ENCODE measurements at places on chromosomes 11 and 22.

DNA sequence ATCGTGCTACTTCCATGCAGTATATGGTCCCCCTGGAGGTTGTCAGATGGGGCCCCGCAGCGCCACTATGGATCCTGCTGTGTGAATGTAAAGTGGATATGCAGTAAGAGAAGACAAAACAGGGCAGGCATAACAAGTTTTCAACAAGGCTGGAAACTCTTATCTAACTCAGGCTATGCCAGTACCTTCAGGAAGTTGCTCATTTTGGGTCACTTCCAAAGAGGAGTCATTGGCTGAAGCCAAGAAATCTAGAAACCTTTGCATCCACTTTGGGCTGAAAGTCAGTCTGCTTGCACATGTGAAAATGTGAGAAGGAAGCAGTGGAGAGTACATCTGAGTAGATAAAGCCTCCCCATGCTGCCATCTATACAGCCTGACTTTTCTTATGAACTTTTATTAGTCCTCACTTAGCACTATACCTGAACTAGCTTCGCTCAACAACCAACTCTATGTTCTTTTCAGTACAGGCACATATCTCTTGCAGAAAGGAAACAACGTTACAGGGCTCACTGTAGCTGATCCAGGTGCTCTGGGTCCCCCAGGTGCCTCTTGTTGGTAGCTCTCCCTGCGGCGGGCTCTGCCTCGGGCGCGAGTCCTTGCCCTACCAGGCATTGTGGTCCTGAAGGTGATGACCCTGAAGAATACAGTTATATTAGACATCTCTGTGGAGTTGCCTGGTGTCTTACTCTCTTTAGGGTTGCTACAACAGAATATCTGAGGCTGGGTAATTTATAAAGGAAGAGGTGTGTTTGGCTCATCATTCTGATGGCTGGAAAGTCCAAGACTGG, 12.4 kb downstream of the PIWIL3 start:
- DNase-seq = no peak

DNA sequence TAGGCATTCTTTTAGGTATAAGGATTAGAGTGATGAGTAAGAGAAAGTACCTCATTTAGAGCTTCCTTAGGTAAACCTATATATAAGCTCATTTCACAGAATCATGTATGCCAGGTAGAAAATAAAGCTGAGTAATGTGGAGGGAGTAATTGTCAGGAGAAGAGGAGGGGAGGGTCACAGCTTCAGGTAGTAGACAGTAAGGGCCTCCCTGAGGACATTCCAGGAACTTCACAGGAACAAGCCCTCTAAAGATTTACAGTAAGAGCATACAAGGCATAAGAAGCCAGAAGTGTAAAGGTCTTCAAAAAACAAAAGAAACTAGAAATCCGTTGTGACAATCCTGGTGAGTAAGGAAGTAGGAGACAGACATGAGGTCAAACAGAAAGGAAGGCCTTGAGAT, 57.6 kb downstream of the USP47 start:
- no peak for DNase-seq

GRCh38 chr22:19968450-19968891, 26.9 kb upstream of the TXNRD2 start:
- no peak for DNase-seq

GRCh38 chr22:29916007-29916544, 33.1 kb downstream of the MTMR3 start:
- DNase-seq = no peak

- peak; percentile 24 for DNase-seq
Observed at GRCh38 chr11:27317751-27318150, 45.3 kb downstream of the CCDC34 start.

- DNase-seq = no peak
Observed at GRCh38 chr11:98979205-98979604, 41.5 kb upstream of the CNTN5 start.

DNA sequence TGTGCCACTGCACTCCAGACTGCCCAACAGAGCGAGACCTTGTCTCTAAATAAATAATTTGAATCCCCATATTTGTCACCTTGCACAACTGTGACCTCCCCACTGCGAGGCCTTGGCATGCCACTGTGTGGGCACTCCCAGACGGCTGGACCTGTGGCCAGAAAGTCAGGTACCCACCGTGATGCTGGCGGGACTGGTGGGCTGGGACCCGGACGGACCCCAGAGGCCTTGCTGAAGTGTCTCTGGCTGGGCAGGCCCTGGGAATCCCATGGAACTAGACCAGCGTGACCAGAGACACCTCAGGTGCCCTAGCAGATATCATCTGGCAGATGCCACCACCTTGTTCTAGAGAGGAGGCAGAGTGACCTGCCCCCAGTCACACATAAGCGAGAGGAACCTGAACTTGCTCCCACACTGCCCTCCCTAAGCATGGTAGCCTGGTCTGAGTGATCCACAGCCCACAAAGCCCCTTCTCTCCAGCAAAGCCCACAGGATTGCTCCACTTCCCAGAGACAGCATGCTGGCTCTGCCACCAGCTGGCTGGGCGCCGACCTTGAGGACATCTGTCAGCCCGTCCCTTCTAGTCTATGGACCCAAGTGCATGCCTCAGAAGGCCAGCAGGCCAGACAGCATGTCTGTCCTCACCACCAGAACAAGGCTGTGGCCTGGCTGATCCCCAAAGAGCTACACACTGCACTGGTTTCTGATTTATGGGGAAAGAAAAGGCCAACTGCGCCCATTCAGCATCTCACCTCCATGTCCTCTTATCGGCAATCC, 9.5 kb downstream of the MACROD1 start:
- DNase-seq = peak; percentile 92

- DNase-seq = no peak
Observed at GRCh38 chr11:134071766-134072402, 3.0 kb downstream of the JAM3 start.
